Right ventricle myocardium superior (tissue), 1 donor: ENCODE measurements at places on chromosomes 2 and 18.

DNA sequence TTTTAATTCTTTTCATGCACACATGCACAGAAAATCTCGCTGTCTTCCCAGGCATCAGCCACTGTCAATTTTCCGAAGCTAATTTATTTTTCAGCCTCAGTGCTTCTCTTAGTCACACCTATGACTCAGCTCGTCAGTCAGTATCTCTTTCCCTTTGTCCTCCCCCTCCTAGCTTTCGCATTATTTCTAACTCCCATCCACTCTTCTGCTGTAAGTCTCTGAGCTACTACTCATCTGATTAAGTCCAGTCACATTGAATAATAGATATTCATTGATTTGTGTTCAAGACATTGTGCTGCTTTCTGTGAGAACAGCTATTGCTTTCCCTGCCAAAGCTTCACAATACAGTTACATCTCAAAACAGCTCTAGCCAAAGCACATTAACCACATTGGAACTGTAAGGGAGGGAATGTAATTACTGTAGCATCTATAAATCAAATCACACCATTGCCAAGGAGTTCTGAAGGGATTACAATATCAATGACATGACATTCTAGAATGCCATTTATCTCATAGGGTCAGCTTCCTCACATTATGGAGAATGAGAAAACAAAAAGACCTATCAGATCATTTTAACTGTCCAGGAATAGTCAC lies 89.4 kb downstream of the SCN3A start:
- no peak for DNase-seq

- no peak for DNase-seq
Measured at GRCh38 chr2:125870264-125870663, 785.7 kb upstream of the GYPC start.

- no peak for DNase-seq
Measured at GRCh38 chr2:236613612-236614011, 44.0 kb downstream of the ACKR3 start.

- no peak for DNase-seq
Measured at GRCh38 chr2:141519906-141520305, 610.9 kb downstream of the LRP1B start.

GRCh38 chr2:119231975-119232665 lies 8.5 kb downstream of the STEAP3 start:
- DNase-seq, result no peak

GRCh38 chr2:181943411-181944124 lies 42.1 kb upstream of the PPP1R1C start:
- no peak for DNase-seq

- peak; percentile 52 for DNase-seq
Measured at GRCh38 chr2:240994171-240994896, 4.1 kb upstream of the SNED1 start.

- DNase-seq, result no peak
Measured at GRCh38 chr2:218325566-218326160, 31.0 kb upstream of the CATIP start.

- DNase-seq, result no peak
Measured at GRCh38 chr2:23414871-23415270, 29.9 kb downstream of the KLHL29 start.

- no peak for DNase-seq
Measured at GRCh38 chr18:58624011-58624410, 4.9 kb downstream of the ALPK2 start.

DNA sequence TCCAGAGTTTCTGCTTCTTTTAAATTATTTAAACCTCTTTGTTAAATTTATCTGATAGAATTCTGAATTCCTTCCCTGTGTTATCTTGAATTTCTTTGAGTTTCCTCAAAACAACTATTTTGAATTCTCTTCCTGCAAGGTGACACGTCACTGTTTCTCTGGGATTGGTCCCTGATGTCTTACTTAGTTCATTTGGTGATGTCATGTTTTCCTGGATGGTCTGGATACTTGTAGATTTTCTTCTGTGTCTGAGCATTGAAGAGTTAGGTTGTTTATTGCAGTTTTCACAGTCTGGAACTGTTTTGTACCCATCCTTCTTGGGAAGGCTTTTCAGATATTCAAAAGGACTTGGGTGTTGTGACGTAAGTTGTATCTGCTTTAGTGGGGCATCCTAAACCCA lies 172.3 kb upstream of the KCNJ3 start:
- no peak for DNase-seq

DNA sequence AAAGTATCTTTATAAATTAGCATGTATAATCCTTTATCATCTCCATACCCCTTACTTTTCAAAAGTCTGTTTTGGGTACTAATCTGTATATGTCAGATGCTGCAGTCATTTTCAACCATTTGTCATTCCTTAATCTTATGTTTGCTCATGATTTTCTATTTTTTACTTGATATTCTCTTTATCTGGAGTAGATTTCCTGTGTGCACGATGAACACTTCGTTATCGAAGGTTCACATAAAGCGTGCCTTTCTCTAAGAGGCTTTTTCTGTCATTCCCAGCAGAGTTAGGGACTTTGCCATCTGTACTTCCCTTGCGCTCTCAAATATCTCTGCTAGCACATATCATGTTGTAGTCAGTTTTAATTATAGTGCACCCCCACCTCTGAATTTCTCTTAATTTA lies 123.2 kb downstream of the BIRC6 start:
- no peak for DNase-seq

- DNase-seq, result no peak
Measured at GRCh38 chr2:224479826-224480225, 77.9 kb upstream of the FAM124B start.

- DNase-seq, result no peak
Measured at GRCh38 chr2:45072064-45072861, 63.0 kb upstream of the SIX2 start.

DNA sequence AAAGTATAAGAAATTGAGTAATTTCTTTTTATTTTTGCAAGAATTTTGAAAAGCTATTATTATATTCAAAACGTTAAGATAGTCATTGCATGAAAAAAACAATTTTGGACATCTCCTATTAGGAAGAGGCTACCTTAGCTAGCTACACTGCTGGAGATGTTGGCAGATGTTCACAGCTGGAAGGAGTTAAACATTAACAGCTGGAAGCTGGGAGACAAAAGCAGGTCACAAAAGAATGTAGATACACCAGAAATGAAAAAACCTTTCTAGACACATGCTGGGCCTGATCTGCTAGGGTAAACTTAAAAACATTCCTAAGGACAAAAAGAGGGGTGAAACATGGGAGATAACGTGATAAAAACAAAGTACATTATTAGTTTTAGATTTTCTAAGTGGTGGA lies 84.4 kb downstream of the SESTD1 start:
- DNase-seq, result no peak

GRCh38 chr18:525036-525797 lies 24.7 kb upstream of the COLEC12 start:
- DNase-seq, result no peak

DNA sequence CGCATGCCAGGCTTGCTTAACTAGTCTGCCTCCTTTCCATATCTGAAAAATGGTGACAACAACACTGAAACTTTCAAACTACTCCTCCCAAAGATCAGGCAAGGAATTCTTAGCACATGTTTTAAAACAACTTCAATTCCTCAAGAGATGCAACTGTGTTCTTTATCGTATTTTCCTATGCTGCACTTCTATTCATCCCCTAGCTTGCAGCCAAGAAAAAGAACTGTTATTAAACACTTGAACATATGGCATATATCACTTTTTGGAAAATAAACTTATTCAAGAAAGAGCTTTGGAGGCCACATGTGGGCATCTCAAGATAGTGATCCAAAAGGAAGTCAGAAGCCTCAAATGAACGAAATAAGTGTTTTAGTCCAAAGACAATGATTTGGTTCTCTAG lies 75.6 kb upstream of the STAM2 start:
- DNase-seq, result no peak

- DNase-seq, result no peak
Measured at GRCh38 chr2:182717416-182717815, 1.4 kb downstream of the DNAJC10 start.

GRCh38 chr2:71668326-71669057 lies 215.1 kb downstream of the DYSF start:
- no peak for DNase-seq

GRCh38 chr2:12949406-12949805 lies 232.7 kb downstream of the TRIB2 start:
- no peak for DNase-seq

GRCh38 chr2:174836377-174836994 lies 72.2 kb upstream of the CHRNA1 start:
- no peak for DNase-seq

DNA sequence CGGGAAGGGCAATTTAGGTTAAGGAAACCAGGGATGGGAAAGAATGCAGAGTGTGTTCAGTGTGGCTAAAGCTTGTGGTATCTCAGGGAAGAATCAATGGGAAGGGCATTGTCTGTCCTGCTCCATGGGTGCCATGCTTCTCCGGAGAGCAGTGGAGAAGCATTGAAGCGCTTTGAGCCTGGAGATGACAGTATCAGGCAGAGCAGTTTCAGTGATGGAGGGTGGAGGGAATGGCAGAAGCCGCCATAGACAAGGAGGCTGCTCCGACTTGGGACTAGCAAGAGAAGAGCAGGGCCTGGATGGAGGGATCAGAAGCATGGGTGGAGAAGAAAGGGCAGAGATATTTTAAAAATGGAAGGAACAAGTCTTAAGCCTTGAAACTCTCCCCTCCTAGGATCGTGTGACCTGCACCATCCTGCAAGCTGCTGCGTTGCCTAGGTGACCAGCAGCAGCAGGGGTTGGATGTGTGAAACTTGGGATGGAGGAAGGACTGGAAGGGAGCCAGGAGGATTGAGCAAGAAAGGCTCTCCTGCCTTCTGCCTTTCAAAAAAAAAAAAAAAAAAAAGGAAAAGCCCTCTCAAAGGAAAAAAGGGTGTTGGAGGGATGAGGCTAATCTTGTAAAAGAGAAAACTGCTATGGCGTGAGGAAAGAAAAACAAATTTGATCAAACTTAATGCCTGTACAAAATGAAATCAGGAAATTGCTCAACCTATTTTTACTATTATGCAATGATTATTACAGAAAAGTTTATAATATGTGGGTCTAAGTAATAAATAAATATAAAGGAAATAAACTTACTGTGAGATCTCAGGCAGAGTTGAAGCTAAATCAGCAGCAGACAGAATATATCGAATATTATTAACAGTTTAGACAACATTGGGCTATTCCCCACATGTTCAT lies 493.8 kb upstream of the NRP2 start:
- DNase-seq, result peak; percentile 72

DNA sequence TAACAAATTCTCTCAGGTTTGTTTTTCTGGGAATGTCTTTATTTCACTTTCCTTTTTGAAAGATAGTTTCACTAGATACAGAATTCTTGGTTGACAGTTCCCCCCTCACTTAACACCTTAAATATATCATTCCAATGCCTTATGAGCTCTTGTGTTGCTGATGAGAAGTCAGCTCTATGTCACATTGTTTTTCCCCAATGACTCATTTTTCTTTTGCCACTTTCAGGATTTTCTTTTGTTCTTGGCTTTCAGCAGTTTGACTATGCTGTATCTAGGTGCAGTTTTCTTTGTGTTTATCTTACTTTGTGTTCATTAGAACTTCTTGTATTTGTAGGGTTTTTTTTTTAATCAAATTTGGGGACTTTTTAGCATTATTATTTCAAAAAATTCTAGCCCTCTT lies 5.6 kb upstream of the RALBP1 start:
- no peak for DNase-seq

DNA sequence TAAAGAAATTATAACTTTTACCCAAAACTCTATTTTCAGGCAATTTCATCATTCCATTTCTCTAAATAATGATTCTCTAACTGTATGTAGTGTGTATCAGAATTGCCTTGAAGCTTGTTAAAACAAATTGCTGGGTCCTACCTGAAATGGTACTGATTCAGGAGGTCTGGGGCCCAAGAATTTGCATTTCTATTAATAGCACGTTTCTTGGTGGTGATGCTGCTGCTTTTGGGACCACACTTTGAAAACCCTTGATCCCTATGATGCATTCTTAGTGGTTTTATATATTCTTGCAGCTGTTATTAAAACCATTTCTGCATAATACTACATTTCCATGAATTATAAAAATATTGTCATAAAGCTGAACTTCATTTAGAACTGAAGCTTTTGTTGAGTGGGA lies 140.7 kb downstream of the NCK2 start:
- DNase-seq, result no peak
